ENCODE measurements at places on chromosomes 7 and 10.

DNA sequence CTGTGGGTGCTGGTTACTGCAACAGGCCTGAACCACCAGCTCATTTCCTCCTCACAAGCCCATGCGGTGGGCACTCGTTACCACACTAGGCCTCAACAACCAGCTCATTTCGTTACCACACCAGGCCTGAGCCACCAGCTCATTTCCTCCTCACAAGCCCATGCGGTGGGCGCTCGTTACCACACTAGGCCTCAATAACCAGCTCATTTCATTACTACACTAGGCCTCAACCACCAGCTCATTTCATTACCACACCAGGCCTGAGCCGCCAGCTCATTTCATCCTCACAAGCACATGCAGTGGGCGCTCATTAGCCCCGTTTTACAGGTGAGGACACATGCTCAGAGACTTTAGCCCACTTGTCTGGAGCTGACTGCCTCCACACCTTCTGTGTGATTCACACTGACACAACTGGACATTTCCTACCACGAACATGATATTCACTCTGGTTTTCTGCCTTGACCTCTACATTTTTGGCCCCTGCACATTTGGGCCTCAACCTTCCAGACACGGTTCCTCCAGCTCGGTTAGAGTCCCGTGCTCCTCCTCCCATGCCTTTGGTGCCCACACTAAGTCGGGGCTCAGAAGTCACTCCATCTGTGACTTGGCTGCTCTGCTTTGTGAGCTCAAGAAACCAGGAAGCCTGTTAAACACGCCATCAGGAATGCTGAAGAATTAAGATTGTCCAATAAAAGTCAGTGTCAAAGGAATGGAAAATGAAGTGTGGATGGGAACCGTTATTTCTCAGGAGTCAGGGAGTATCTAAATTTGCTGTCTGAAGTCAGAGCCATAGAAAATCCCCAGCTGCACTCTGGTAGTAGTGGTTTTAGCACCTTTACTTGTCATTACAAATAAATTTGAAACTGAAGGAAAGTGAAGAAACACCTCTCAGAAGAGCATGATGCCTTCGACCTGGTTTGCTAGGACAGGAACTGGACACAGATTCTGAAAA, 55.8 kb upstream of the LANCL2 start:
- DNase-seq = peak; percentile 23

DNA sequence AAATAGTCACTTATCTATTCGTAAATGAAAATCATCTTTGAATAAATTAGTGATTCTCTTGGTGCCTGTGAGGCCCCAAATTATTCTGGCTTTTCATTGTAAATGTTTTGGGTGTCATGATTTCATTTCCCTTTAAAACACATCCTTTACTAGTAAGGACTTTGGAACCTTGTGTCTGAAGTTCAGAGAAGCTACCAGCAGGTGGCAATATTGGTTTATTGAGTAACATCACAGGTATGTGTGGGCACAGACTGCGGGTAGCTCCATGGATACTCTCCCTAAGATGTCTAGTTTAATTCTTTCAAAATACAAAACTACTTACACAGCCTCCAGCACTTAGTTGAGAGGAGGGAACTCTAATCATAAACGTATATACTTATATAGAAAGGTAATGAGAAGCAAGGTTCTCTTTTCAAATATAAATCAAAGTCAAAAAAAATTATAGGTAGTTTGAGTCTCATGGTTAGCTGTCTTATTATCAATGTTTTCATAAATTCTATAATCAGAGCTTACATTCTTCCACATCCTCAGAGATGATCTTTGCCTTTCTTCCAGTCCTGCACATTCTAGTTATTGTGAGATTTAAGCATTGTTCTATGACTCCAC, 449.6 kb downstream of the GRM8 start:
- no peak for DNase-seq

- DNase-seq = no peak
Observed at GRCh38 chr7:69996121-69996520, 397.8 kb downstream of the AUTS2 start.

DNA sequence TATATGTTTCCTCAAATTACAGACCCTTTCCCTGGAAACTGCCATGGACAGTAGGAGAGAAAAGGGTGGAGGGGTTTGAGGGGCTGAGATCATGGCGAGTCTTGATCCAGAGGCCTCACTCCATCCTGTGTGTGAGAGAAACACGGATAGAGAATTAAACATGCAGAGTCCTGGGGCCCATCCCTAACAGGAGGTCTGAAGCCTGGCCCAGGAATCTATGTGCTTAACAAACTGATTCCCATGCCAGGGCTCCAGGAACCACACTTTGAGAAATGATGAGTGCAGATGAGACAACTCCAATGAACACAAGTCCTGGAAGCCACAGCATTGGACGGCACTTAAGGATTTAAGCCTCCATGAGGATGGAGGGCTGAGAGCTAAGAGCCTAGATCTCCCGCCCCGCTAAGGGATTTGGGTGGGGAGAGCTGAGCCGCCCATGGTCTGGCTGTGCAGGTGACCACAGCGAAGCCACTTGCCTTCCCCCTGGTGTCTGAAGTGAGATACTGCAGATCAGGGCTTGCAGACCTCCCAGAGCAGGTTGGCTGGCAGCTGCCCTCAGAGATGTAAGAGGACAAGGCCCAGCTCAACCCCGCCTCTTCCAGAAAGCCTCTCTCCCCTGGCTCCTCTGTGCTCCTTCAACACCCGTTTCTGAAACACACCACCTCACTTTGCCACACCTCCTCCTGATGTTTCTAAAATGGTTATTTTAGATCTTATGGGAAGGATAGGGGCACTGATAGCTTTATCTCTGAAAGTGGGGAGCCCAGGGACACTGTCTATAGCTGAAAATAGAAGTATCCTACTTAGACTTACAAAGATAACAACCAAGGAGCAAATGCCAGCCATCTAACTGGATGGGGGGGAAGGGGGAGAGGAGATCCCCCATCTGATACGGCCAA, 24.8 kb upstream of the EIF5AL1 start:
- peak; percentile 31 for DNase-seq

DNA sequence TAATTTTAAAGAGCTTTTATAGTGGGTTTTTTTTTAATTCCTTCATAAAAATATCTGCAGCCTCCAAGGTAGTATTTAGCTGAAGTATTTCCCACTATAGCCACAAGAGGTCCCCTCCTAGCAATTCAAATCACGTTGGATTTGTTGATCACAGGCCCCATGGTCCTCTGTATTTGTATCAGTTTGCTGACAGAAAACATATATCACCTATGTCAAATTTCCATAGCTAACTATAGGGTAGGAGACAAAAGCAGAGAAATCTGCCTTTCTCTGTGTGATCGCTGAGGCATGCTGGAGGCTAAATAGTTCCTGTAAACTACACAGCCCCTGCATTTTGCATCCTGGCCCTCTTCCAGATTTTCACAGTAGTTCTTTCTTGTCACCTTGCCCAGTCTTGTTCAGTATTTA, 1.7 kb upstream of the CTNNA3 start:
- no peak for DNase-seq

DNA sequence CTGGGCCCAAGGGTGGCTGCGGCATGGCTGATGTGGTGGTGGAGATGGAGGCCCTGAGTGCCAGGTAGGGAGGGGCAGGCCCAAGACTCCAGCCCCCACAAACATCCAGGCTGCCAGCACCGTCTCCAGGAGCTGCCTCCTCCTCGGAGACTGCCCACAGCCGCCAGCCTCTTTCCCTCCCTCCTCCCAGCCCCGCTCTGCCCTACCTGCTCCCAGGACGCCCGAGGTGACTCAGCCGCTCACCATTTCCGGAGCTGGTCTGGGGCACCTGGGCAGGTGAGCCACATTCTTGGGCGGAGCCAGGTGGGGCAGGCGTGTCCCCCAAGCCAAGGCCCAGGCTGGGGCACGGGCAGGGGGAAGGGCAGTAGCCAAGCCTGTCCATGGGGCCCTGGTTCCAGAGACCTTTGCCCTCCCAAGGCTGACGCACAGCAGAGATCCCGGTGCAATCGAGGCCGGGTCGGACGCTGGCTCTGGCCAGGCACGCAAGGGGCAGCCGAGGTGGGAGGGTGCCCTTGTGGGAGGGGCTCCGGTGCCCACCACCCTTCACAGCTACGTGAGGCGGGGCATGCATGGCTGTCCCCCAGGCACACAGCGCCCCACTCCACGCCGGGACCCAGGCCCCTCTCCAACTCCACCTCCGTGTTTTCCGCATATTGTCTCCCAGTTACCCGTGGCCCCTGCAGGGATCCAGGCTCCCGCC, 8.8 kb downstream of the ADAP1 start:
- no peak for DNase-seq

GRCh38 chr10:89669985-89670384, 24.9 kb upstream of the PANK1 start:
- DNase-seq = no peak

DNA sequence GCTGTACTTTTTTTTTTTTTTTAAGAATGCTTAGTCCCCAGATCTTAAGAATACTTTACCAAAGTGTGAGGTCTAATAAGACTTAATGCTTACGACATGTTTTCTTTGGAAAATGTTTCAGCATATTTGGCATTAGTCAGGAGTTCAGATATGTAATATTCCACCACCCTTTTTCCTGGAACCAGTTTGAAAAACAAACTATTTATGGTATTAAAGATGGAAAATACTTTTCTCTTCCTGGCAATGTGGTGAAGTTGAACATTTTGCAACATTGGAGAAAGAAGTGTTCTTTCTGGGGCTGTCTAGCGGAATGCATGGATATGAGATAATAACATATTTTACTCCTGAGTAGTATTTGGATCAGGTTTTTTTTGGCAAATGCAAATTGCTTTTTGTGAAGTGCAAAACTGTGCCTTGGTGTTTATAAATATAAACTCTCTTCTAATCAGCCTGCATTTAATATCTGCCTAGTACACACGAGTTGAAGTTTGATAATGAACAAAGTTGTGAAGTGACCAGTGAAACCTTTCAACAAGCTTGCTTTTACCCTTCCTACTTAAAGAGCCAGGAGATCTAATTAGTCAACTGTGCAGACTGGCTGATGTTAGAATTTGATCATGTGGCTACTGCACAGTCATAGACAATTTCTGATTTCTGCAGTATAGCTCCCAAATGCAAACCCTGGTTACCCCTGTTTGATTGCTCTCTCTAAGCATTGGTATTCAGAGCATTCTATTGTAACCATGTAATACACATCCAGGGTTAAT, 20.9 kb downstream of the MAP3K8 start:
- DNase-seq = no peak

GRCh38 chr10:93463723-93464476, 18.2 kb downstream of the MYOF start:
- no peak for DNase-seq

DNA sequence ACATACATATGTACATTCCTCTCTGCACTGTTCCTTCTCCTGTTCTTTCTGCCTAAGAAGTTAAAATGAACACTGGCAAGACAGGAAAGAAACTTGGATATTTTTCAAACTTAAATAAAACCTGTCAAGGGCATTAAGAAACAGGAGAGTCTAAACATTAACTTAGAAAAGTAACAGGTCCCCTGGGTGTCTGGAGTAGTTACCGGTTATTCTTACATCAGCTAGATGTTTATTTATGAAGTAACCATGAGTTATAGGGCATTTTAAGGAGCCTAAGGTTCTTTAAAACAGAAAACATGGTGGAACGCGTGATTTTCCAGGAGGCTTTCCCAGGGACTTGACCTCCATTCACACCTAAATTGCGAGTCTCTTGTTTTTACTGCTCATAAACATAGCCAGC, 148.2 kb downstream of the PRKCQ start:
- DNase-seq = no peak

GRCh38 chr7:18109762-18110161, 82.1 kb upstream of the PRPS1L1 start:
- no peak for DNase-seq

- no peak for DNase-seq
Observed at GRCh38 chr10:9670911-9671310, 1346.8 kb upstream of the CELF2 start.

DNA sequence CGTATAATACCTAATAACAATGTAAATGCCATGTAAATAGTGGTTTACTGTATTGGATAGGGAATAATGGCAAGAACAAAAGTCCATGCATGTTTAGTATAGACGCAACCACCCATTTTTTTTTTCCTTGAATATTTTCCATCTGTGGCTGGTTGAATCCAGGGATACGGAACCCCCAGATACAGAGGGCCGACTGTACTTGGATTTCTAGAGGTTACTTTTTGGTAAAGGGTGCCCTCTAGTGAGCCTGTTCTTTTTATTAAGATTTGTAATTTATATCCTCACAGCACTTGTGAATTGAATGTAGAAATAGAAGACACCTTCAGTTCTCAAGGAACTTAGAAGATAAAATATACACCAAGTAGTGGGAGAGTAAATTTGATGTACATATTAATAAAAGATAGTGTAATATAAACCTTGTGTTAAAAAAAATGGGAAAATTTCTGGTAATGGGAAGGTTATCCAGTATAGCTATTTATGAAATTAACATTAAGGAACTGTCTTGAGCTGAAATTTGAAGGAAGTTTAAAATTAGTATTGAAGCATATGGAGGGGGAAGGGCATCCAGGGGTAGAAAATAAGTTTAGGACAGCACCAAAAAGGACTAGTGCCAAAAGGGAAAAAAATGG, 32.0 kb downstream of the EXOC6 start:
- DNase-seq = no peak

DNA sequence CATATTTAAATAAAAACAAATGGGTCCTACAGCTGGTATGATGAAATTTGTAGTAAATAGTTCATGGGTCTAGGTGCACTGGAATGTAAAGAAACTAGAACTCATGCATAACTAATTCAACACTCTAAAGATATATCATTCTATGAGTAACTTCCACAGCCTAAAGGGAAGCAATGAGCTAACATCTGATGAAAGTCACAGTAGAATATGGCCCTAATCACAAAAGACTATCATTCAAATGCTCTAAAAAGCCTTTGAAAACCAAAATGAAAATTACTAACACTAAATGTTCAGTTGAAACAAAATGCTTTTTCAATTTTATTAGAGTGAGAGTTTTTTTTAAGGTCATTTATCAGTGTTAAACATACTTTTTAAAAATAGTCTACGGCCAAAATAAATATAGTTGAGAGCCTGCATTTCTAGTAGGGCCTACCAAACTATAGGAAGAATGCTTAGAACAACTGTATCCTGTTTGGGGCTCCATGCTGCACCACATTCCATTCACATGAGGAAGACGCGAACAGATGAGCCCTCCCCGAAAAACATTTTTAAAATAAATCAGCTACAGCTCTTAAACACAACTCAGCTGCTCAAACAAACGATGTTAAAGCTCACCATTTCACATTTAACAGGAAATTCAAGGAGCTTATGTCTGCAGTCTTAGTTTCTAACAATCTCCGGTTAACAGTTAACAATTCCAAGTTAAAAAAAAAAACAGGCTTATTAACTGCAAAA, 134.5 kb downstream of the NRBF2 start:
- DNase-seq = no peak
